ENCODE measurements at places on chromosomes 2 and 18. TPM values are rescaled to one million over a fixed set of nuclear protein-coding genes. Genes with fewer than 3 reads are reported as not detected.

INHA gene
- total RNA-seq: not detected

AKAIN1 gene
- 14.1 TPM for total RNA-seq

FEV gene
- not detected for total RNA-seq

DNAJC5G gene
- total RNA-seq: not detected

IGFBP2 gene
- 208 TPM for total RNA-seq

PMAIP1 gene
- total RNA-seq: 12.6 TPM

PRR30 gene
- not detected for total RNA-seq

PRKAG3 gene
- total RNA-seq: not detected

GKN2 gene
- total RNA-seq: not detected

POTEE gene
- 1.4 TPM for total RNA-seq

GPR35 gene
- 1.5 TPM for total RNA-seq

BCL2 gene
- 6.8 TPM for total RNA-seq

DNA sequence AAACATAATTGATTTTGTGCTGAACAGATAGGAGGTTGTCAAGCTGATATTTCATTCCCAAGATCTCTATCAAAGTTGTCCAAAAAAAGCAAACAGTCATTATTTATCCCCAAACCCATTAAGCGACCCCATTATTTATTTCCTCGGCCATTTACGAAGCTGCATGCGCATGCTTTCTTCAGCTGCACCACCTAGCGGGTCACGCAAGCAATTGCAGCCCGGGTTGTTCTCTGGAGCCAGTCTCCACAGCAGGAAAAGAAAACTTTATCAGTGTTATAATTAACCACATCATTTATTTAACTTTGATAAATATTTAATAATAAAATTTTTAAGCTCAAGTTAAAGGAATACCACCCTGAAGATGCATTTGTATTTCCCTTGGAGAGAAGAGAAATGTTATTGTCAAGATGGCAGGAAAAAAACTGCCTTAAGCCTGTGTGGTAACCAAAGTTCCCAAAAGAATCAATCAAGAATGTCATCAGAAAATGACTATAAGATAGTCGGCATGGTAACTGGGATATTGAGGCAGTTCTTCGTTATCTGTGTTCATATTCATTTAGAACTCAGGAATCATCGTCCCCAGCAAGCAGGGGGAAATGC, 304.7 kb downstream of the FBXO15 start:
- peak; percentile 72 for DNase-seq

DNA sequence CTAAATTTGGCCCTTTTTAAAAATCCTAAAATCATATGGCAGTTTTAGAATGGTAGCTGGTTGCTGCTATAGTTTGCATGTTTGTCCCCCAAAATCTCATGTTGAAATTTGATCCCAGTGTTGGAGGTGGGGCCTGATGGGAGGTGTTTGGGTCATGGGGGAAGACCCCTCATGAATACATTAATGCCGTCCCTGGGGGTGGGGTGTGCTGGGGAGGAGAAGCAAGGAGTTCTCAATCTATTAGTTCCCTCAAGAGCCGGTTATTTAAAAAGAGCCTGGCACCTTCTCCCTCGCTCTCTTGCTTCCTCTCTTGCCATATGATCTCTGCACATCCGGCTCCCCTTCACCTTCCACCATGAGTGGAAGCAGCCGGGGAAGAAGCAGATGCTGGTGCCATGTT, 20.8 kb downstream of the GPATCH11 start:
- DNase-seq: no peak

- no peak for DNase-seq
Observed at GRCh38 chr2:147094077-147094476, 750.8 kb upstream of the ACVR2A start.

DNA sequence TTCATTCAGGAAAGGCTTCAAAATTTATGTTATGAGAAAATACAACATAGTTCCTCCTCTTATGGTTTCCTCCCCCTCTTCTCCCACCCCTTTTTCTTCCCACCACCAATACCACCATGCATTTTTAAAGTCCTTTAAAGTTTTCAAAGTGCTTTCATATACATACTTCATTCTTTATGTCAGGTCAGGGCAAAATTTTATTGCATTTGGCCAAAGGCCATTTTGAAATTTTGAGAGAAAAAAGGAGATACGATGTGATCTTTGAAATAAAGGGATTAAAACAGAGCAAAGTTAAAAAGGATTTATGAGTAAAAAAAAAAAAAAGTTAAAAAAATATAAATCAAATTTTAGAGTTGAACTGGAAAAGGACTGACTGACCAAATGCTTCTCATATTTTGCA, 792.5 kb upstream of the FANCL start:
- no peak for DNase-seq

DNA sequence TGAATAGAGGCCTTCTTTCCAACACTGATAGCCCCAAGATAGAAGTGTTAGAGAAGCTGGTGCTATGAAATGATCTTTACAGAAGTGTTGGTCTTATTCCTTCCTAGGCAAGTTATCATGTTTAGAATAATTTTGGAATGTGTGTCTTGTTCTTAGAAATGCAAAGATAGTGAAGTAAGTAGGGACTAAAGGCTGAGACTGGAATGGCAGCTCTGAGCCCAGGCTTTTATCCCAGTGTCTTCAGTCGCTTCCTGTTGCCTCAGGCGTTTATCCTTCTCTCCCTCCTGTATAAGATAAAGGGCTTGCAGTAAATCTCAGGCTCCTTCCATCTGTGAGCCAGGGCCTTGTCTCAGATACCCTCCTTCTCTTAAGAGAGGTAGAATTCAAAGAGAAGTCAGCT, 218.1 kb downstream of the TPGS2 start:
- no peak for DNase-seq

DNA sequence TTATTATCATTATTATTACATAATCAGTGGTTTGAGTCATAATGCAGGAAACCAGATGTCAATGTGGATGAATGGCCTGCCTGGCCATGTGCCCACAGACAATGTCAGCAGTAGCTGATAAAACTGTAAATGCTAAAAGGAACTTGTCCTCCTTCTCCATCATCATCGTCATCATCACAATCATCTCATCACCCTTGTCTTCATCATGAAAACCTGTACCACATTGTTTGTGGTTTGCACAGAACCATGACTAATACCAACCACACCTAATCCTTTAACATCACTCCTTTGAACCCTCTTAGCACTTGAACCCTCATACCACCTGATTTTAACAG, 96.0 kb downstream of the HNMT start:
- DNase-seq: no peak

- DNase-seq: no peak
Observed at GRCh38 chr18:56869189-56869777, 218.1 kb downstream of the WDR7 start.

DNA sequence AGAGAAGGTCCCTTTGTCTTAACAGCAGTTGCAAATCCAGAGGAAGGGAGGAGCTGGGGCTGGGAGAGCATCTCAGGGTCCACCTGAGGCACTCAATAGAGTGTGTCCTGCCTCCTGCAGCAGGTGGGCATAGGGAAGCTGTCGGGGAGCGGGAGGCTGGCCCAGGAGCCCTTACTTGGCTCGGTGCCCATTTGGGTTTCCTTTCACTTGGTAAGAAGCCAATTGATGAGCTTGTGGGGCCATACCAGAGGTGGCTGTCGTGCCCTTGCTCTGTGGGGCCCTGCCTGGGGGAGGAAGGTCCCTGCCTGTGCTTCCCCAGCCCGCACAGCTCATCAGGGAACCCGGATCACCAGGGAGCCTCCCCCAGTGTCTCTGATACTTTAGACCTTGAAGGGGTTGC, 229.7 kb downstream of the DYSF start:
- no peak for DNase-seq

DNA sequence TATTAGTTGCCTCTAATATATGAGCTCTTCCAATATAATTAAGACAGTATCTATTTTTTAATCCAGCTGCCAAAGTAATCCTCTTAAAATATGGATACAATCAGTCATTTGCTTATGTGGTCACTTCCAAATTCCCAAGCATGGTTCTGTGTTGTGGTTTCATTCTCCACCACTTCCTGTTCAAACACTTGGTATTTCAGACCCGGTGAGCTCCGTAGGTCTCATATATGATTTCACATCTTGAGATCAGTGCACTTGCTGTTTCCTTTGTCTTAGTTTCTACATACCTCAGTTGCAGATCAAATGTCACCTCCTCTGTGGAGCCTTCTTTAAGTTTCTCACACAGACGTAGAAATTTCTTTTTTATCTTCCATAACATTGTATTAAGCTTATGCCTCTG, 254.2 kb downstream of the KCNS3 start:
- no peak for DNase-seq

GRCh38 chr2:125870746-125871145, 785.2 kb upstream of the GYPC start:
- no peak for DNase-seq

DNA sequence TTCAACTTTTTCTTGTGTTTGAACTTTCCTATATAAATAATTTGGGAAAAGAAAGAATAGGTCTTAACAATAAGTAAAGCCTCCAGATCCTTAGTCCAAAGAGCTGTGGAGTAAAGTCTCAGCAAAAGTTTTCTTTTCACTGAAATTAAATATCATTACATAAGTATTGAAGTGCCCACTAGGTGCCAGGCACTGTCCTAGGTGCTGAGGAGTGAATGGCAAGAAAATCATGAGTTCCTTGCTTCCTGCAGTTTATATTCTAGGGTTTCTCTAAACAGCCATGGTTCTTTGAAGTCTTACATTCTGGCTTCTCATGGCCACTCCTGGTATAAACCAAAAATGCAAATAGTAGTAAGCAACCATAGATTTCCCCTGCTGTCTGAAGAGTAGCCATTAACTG, 59.7 kb downstream of the SPP2 start:
- no peak for DNase-seq

GRCh38 chr2:229296016-229296415, 24.9 kb upstream of the PID1 start:
- DNase-seq: no peak

- no peak for DNase-seq
Observed at GRCh38 chr2:34547900-34548299, 948.8 kb upstream of the FAM98A start.

- no peak for DNase-seq
Observed at GRCh38 chr2:144329472-144329871, 190.4 kb downstream of the ZEB2 start.

DNA sequence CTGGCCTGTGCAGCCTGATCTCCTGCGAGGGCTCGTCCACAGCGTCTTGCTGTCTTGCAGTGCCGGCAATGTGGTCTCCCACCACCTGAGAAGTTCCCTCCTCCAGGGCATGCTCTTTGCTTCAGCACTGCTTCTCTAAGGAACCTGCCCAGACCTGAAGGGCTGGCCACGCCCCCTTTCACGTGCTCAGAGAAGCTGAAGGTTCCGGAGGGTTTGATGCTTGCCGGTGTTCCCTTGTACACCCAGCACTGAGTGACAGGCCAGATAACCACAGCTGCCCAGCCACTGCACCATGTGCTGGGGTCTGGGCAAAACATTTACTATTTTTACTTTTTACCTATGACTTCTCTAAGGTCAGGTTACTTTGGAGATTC, 1.7 kb upstream of the POLR2D start:
- peak; percentile 42 for DNase-seq

DNA sequence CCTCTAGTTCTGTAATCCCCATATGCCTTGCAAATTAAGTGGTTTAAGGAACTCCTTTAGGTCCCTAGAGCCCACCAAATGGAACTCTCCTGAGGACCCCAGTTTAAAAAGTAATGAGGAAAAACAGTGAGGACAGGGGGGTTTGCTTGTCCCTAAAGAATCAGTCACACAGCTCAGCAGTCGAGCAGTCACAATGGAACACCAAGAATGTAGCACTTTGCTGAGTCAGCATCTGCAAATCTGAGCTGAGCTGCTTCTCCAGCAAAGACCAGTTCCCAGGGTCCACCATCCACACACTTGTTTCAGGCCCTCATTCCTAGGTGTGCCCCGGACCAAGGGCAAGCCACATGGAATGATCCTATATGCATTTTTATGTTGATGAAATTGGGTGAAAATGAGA, 46.2 kb upstream of the NEDD4L start:
- DNase-seq: no peak

DNA sequence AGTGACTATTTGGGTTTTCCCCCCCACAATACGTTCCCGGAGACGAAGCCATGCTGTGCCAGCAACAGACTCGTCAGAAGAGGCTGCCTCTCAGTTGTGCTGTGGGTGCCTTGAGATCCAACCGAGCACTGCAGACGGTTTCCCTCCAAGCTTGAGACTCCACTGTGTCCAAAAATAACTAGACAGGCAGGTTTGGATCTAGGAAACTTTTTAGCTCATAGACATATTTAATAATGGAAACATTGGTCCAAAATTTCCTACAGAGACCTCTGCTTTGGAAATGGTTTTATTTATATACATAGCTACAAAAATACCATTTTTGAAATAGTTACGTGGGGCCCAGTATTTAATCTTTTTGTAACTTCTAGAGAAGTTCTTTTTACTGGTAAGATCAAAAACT, 63.1 kb upstream of the SPATS2L start:
- DNase-seq: no peak

GRCh38 chr2:148303161-148303560, 282.3 kb downstream of the MBD5 start:
- DNase-seq: peak; percentile 33

GRCh38 chr2:29834036-29834540, 87.3 kb downstream of the ALK start:
- no peak for DNase-seq

DNA sequence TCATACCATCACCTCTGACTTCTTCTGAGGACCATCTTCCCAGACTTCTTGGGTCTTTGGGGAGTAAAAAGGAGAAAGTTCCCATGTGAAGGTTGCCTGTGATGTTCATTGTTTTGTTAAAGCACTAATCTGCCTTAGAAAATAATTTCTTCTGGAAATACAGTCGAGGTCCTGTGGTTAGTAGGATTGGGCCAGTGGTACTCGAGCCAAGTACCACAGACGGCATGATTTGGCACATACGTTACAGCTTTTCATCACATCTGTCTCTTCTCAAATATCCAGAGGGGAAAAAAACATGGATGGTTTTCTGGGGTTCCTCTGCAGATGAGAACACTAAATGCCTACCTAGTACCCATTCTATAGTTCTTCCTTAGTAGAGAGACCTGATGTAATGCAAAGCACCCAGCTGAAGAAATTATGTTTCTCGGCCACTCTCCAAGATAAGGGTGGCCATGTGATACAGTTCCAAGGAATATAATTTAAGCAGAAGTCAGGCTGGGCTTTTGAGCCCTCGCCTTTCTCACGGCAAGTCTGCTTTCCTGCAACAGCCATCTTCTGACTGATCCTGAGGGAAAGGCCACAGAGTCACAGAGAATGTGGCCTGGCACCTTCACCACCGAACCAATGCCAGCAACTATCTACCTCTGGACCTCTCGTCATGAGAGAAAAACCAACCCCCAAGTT, 161.0 kb downstream of the RNF152 start:
- no peak for DNase-seq

GRCh38 chr2:168622559-168622958, 166.5 kb downstream of the CERS6 start:
- DNase-seq: no peak

DNA sequence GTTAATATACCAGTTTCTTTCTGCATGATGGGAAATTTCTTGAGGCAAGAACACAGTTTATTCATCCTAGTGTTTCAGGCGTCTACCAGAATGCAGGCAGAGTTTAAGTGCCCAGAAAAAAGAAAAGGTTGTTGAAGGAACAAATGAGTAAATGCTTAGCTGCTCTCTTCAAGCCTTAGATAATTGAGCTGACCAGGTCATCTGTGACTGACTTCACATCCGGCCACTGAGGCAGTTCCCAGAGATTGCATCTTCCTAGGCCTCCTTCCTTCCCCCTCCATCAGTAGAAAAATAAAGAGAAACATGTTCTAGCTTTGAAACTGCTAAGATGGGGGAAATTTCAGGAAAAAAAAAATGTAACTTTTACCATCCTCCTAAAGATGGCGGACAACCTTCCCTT, 9.4 kb upstream of the TMEM163 start:
- DNase-seq: no peak

Data from glutamatergic neuron (in vitro differentiated cells).